ENCODE measurements at places on chromosomes 5 and 9.

DNA sequence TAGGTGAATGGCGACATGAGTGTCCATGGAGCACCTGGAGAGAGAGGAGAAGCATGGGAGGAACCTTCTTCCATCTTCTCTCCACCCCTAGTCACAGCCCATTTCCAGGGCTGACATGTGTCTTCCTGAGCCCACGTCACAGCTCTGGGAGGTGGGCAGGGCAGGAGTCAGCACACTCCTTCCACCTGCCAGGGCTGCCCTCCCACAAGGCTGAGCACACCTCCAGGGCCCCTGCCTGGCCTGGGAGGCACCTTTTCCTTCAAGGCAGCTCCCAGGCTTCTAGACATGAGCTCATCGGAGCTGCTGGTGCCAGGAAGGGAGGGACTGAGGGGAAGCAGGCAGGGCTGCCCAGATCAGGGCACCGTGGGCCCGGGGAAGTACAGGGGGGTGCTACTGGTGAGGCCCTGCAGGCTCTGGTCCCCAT lies 13.6 kb upstream of the SYNPO start:
- no peak for DNase-seq

DNA sequence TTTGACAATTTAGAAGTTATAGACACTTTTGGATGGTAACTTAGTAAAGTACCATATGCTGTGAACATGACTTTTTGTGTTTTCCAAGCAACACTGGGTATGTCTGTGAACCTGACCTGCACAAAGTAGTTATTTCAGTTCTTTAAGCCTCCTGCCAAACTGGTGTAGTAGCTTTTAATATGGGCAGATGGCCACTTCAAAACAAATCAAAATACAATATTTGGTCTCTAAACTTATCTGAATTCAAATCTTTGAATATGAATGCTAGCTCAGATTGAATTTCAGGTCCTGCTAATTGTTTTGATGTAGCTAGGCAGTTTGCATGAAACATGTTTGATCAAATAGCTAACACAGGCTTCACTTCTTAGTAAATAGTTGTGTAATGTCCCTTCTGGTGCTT lies 1176.7 kb upstream of the CDH9 start:
- DNase-seq, result no peak

GRCh38 chr5:162672061-162672460 lies 604.5 kb downstream of the GABRG2 start:
- DNase-seq, result no peak

DNA sequence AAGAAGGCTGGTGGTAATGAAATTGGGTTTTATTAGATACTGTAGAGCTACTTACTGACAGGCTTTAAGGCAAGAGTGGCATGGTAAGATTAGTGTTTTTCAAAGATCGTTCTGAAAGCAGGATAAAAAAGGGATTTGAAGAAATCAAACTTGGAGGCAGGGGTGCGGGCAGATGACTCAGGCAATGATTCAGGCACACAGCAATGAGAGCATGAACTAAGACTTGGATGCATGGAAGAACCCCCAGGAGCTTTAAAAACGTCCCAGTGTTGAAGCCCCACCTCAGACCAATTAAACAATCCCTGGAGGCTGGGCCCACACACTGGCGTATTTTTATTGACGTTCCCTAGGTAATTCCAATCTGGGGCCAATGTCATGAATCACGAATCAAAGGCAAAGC lies 102.5 kb downstream of the SREK1 start:
- DNase-seq, result no peak

- DNase-seq, result no peak
Observed at GRCh38 chr5:73856997-73857396, 231.0 kb downstream of the ARHGEF28 start.

DNA sequence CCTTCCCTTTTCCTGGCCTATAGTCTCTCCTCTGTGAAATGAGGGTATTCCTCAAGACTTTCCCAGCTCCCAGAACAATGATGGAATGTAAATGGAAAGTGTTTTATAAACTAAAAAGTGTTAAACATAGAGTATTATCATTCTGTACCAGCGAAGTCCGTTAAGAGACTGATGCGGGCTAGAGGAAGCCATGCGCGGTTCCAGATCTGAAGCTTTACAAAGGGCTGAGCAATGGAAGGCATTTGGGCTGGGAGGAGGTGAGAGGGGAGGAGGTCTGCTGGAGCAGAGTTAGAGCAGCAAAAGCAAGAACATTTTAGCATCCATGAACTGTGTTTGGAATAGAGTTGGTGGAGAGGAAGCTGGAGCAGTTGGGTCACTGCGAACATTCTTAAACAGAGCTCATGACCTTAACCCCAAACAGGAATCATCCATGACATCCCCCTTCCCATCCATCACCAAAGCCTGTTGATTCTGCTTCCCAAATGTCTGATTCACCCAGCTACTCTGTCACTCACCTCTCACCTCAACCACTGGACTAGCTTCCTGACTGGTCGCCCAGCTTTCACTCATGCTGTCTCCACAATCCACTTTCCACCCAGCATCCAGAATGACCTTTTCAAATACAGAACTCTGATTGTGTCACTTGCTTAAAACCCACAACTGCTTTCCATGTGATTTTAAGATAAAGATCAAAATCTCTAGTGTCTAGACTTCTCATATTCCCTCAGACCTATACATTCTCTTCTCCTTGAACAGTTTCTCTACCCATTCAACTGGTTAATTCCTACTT lies 37.1 kb downstream of the CDK5RAP2 start:
- DNase-seq, result no peak

- no peak for DNase-seq
Observed at GRCh38 chr5:145934276-145934675, 2.1 kb upstream of the SH3RF2 start.

GRCh38 chr5:1462358-1462757 lies 17.1 kb upstream of the SLC6A3 start:
- no peak for DNase-seq

DNA sequence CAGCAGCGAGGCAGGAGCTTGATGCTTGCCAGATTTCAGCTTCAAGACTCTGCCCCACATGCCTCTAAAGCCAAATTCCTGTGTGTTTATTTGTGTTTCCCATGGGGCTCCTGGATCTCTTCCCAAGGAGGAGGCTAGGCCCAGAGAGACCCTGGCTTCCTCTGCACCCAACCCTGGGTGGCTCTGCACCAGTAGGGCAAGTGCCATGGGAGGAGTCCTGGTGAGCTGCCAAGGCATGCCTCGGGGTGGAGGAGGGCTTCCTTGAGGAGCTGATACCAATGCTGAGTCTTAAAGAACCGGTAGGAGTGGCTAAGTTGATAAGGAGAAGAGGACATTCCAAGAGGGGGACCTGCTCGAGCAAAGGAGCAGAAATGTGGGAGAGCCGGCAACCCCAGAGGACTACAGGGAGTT lies 6.8 kb upstream of the TIFAB start:
- DNase-seq, result no peak

GRCh38 chr5:39775086-39775796 lies 350.5 kb upstream of the DAB2 start:
- no peak for DNase-seq

- DNase-seq, result no peak
Observed at GRCh38 chr9:36986468-36987408, 47.3 kb downstream of the PAX5 start.

GRCh38 chr5:81779125-81779915 lies 28.4 kb upstream of the SSBP2 start:
- DNase-seq, result no peak

- DNase-seq, result no peak
Observed at GRCh38 chr9:90827181-90827871, 25.7 kb downstream of the SYK start.

DNA sequence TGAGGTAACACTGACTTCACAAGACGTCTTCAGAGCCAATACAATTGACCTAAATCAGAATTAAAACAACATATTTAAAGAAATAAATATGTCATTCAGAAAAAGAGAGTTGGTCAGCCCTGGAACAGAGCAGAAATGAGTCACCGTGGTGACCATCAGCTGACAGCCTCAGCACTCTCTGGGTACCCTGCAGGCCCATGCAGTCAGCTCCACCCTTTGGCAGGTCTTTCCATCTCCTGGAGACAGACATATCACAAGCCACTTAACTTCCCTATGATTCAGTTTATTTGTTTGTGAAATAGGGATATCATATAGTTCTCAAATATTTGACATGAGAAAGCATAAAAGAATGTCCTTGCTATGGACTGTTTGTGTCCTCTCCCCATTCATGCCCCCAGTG lies 151.6 kb upstream of the MEF2C start:
- DNase-seq, result no peak

GRCh38 chr5:2295476-2295875 lies 412.8 kb upstream of the IRX4 start:
- no peak for DNase-seq

GRCh38 chr9:121732886-121733285 lies 81.5 kb downstream of the DAB2IP start:
- DNase-seq, result no peak

DNA sequence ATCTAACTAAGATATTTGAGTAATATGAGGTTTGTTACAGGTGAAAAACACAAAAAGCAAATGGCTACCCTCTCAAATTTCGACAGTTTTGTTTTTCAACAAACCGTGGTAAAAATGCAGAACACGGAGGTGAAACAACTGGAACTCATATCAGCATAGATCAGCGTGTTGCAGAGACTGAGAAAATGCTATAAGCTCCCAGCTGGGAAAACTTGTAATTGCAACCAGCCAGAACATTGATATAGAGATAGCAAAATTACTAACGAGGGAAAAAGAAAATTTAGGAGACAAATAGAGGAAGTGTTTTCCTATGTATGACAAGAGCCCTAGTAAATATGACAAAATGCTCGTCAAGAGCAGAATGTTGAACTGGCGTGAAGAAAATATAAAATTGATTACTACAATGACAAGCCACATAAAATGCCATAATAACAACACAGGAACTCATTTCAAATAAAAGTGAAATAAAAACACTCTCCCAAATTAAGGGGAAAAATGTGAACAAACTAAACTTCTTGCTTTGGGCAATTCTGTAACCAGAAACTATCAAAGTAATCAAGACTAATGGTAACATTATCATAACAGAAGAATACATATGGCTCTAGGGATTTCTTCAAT lies 1989.8 kb downstream of the EFNA5 start:
- DNase-seq, result no peak

DNA sequence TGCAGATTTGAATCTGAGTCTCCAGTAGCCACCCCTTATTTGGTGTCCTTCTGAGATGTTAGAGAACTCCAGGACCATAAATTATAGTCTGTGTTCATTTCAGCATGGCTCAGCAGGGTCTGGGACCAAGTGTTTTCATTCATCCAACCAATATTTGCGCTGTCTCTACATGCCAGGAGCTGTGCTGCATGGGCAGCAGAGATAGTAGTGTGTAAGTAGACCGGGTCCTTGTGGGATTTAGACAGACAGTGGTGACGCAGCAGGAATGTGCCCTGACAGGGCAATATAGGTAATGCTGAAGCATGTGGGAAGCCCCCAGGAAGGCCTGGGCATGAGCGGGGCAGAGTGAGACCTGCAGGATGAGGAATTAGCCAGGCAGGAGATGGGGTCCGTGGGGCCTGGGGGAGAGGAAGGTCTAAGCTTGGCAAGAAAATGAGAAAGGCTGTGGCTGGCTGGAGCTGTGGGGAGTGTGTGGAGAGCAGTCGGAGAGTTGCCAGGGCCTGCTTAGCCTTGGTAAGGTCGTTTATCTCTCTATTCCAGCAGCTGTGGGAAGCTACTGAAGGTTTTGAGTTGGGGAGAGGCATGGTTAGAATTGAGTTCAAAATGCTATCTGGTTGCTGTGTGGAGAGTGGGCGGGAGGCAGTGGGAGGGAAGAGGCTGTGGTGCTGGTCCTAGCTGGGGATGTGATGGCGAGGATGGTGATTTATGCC lies 16.8 kb downstream of the STXBP1 start:
- no peak for DNase-seq

- peak; percentile 4 for DNase-seq
Observed at GRCh38 chr5:108521841-108522506, 140.1 kb upstream of the FBXL17 start.

DNA sequence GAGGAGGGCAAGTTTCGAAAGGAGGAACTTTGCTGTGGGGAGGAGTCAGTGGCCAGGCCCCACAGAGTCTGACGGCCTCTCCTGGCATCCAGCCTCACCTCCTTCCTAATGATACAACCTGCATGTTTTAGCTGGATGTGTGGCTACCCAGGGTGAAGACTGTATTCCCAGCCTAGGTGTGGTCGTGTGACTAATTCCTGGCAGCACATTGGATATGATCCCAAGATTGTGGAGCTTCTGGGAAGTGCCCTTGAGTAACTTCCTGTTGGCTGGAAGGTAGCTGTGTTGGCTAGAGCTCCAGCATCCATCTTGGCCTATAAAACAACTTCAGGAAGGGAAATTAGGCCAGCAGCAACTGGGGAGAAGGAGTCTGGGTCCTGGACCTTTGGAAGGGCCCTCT lies 19.0 kb upstream of the LPCAT1 start:
- DNase-seq, result no peak

DNA sequence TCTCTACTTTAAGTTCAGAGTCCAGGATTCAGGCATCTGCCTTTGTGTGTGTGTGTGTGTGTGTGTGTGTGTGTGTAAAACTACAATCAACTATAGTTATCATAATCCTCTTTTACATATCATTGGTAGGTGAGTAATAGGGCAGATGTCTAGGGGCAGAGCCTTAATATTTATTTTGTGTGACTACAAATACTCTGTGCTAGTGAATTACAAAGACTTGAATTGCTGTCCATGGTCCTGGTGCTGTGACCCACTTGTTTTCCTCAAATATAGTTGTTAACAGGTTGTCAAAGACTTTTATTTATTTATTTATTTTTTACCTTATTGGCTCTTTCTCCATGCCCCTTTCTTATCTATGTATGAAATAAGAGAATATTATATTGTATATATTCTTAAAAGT lies 196.8 kb downstream of the ANXA1 start:
- no peak for DNase-seq

GRCh38 chr5:90475436-90475980 lies 844 bp downstream of the POLR3G start:
- peak; percentile 23 for DNase-seq

GRCh38 chr5:151144275-151144674 lies 13.3 kb downstream of the ANXA6 start:
- no peak for DNase-seq

DNA sequence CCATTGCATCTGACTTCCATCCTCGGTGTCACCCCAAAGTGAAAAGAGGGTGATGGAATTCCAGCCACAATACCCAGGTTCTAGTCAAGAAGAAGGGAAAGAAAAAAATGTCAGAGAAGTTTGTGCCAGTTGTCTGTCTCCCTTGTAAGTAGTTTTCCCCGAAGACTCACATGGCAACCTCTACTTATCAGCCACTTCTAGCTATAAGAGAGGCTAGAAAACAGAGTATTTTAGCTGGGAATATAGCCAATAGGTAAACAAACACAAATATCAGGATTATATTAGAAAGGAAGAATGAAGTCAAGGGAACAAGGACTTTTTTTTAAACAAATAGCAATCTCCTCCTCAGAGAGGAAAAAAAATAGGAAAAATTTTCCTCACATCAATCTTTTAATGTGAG lies 12.2 kb upstream of the ISL1 start:
- no peak for DNase-seq

GRCh38 chr5:96256795-96257470 lies 176.1 kb downstream of the PCSK1 start:
- DNase-seq, result no peak

- DNase-seq, result no peak
Observed at GRCh38 chr5:152900332-152900731, 495.3 kb upstream of the NMUR2 start.

- no peak for DNase-seq
Observed at GRCh38 chr5:135834639-135835529, at the start of gene SLC25A48. TSS of gene SLC25A48 (plus strand) at chr5:135834663. CDS start at chr5:135834848, 185 bp downstream.

Data from NCI-H526 treated with DMSO at 0.1 percent for 48 hours (cell line).